ENCODE measurements at places on chromosomes 11 and 22.
A peak's percentile ranks its signal among the peaks of the same experiment; 100 is the strongest.

GRCh38 chr11:2663506-2663905, 36.3 kb downstream of the KCNQ1OT1 start:
- no peak for DNase-seq

GRCh38 chr11:68040957-68041591, 2.2 kb downstream of the TCIRG1 start:
- no peak for DNase-seq

DNA sequence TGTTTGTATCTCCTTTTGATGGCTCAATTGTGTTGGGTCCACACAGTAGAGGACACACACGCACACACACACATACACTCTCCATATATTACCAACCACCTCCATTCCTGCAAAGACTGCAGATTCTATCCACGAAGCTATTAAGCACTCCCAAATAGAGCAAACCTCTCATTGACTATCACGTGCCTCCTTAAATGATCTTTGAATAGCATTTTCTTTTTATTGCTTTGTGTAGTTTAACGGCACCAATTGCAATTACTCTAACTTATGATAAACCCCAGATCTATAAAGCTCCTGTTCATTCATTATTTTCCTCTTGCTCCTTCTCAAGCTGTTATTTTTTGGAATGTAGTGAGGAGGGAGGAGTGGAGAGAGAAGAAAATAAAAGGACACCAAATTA, 204.7 kb downstream of the ST3GAL4 start:
- DNase-seq: no peak

DNA sequence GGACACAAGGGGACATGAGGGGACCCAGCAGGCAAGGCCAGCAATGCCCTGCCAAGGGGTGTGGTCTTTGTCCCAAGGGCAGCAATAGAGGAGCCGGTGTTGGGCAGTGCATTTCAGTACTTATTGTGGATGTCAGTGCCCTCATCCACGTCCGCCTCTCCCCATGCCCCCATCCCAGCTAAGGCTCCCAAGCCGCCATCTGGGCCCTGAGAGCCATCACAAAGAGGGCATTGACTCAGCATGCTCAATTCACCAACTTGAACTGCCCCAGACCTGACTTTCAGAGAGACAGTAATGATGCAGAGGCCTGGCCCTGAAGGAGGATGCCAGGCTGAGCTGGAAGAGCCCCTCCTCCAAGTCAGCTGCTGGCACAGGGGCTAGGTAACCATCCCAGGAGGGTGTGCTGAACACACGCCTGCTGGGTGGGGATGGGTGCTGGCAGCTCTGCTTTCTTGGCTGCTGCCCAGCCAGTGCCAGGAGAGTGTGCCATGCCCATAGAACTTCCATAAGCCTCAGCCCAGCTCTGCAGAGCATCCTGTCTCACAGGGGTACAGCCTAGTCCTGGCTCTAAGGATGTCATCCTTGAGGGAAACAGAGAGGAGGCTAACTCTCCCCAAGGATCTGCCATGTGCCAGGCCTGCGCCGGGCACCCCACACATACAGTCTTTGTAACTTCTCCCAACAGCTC, 46.5 kb downstream of the PDE2A start:
- no peak for DNase-seq

- peak; percentile 26 for DNase-seq
These were observed 69.7 kb downstream of the SNX19 start for GRCh38 chr11:130846606-130847005.

GRCh38 chr11:74695705-74696280, 35.4 kb downstream of the CHRDL2 start:
- no peak for DNase-seq

- peak; percentile 94 for DNase-seq
These were observed 147.5 kb downstream of the LDLRAD3 start for GRCh38 chr11:36091256-36091811.

GRCh38 chr11:110098645-110099044, 5.5 kb downstream of the ZC3H12C start:
- no peak for DNase-seq

- DNase-seq: no peak
These were observed 78.7 kb downstream of the SERGEF start for GRCh38 chr11:17934194-17934593.

DNA sequence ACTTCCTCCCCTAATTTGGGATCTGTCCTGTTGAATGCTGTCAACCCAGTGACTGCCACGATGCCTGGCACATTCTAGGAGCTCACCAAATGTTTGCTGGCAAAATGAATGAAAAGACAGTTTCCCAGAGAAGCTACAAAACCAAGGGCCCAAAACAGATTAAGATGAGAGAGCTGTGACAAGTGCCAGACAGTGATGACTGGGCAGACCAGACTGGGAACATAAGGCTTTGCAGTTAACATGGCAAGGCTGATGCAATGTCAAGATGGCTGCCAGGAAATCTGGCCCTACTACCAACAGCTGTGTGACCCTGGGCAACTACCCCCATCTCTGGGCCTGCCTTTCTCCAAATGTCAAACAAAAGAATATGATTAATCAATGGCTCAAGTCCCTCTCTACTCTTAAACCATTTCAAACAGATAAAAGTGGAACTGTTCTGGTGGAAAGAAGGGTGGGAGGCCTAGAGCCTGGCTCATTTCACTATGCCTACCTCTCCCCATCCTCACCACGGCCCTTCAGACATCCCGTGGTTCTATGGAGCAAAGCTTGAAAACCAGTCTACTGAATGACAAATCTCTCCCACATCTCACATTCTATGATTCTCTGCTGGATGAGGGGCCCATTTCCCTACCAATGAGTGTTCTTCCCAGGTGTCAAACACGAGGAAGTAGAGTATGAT, 12.8 kb downstream of the AP1B1 start:
- no peak for DNase-seq

GRCh38 chr11:100932474-100933100, 197.0 kb downstream of the PGR start:
- DNase-seq: no peak

GRCh38 chr11:70788248-70789022, 390.1 kb downstream of the CTTN start:
- peak; percentile 88 for DNase-seq

GRCh38 chr22:26648011-26648497, 9.3 kb upstream of the MIAT start:
- DNase-seq: no peak

DNA sequence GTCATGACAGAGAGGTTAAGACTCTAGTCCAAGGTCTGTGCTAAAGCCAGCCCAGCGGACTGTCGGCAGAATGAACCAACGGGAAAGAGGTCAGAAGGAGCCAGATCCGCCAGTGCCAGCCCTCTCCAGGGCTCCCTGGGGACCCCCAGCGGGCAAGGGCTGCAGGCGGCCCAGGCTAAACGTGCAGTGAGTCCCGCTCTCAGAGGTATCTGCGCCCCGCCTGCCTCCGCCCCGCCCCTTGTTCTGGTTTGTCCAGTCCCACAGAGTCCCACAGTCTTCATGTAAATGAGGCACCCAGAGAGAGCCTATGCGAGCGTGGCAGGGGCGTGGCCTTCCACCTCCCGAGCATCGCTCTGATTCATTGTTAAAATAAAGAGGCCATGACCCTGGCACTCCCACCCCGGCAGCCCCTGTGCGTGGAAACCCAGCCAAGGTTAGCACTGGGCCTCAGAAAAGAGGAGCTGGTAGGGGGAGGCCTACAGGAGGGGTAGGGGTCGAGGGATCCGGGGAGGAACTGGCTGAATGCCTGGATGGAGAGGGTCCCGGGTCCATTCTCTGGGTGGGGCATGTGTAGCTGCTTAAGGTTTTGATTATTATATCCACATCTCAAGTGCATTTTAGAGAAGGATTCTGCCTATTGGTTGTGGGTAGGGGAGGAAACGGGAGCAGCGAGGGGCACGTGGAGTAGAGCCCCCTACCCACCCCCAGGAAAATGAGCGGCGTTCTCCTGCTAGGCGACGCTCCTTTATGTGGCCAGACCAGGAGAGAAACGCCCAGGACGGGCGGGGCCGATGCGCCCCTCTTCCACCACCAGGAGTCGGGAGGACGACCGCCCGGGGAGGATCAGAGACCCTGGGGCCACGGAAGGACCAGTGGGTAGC, at the start of gene TRIOBP:
TRIOBP (plus strand) TSS at position 392 of the 881 bp plus-strand sequence. CDS start 4,318 bp downstream, outside the sequence.
- peak; percentile 88 for DNase-seq

GRCh38 chr11:122592641-122593040, 62.9 kb upstream of the UBASH3B start:
- no peak for DNase-seq

GRCh38 chr11:76562541-76562940, 108.0 kb downstream of the LRRC32 start:
- DNase-seq: no peak

GRCh38 chr22:38353701-38354100, 36.5 kb upstream of the CSNK1E start:
- no peak for DNase-seq

DNA sequence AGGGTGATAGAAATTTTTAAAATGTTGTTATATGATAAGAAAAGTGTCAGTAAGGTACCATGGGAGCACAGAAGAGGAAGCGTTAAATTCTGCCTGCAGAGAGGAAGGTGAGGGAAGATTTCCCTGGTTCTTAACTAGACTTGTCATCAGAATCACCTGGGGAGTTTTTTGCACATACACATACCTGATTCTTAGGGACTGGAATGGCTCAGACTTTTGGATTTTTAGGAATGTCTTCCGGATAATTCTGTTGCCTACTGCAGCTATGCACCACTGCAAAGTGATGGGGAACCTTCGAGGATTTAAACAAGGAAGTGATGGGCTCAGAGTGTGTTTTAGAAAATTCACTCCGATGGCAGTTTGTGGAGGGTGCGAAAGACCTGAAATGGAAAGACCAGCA, 21.9 kb downstream of the STX3 start:
- no peak for DNase-seq

DNA sequence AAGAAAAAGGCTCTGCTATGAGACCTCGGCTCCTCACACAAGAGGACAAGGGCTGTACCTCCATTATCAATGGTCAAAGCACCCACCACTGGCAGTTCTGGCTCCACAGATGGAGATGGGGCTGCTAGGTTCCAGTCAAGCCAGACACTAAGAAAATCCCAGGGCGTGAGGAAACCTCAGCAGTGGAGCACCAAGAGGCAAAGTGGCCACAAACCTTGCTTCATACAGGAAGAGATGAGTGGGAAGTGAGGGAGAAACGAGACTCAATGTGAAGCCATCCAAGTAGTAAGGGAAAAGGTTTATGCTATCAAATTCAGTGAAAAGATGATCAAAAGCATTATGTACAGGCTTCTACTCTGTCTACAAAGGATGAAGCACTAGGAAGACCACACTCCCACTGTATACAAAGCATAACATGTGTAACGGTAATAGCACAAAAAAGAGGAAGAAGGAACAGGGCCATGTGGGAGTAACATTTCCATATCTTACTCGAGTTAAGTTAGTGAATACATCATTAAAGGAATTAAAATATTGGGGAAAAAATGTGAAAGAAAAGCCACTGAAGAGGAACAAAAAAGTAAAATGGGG, 27.0 kb downstream of the POLDIP3 start:
- DNase-seq: no peak

- no peak for DNase-seq
These were observed 8.3 kb downstream of the ST3GAL4 start for GRCh38 chr11:126363706-126364248.

GRCh38 chr11:78688460-78688859, 113.8 kb upstream of the NARS2 start:
- no peak for DNase-seq

GRCh38 chr11:36394056-36394455, 98.0 kb downstream of the PRR5L start:
- no peak for DNase-seq

- DNase-seq: no peak
These were observed 5.2 kb downstream of the CAPN5 start for GRCh38 chr11:77071671-77072605.
